Stimulated activated CD4-positive, alpha-beta T cell treated with anti-CD3 and anti-CD28 coated beads, TNF-alpha, amount 100 ng/mL, for 1 hour (primary cell): ENCODE measurements at places on chromosomes 12 and 14.

- DNase-seq, result no peak
Observed at GRCh38 chr14:43001731-43002130, 1395.1 kb downstream of the LRFN5 start.

DNA sequence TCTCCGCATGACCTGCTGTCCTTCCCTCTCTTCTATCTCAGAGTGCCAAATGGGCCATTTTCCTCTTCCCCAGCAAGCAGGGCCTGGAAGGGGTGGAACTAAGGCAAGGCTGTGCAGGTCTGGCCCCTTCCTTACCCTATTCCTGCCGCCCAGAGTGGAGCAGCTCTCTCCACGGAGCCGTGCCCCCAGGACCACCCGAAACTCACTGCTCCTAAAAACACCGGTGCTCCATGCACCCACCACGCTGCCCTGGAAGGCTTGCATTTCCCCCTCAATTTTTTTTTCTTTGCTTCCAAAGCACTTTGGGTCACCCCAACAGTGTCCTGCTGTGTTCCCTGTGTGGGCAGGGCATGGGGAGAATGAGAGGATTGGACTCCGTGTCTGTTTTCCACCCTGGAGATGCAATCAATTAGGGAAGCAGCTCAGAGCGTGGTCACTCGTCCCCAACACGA is 48.5 kb upstream of the MEG3 start:
- DNase-seq, result no peak

DNA sequence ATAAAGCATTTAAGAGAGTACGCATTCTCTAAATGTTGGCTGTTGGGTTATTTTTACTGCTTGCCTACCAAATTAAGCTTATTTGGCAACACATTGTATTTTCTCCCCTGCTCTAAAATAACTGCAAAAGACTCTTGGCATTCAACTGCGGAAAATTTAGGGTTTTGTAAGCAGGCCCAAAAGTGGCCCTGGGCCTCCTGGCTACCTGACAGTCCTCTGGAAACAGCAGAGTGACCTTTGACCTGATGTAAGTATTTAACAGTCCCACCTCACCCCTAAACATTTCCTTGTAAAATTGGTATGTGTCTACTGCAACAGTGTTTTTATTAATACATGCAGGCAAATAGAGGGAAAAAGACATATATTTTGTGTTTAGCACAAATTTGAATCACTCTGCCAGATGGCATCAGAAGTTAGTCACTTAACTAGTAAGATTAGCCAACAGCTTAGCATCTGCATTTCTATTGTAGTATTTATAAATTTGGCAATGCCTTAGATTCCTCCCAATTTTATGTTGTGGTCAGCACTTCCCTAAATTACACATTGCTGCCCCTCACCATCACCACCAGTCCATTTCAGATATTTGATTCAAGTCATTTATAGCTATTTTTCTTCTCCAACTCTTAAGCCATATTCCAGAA is 11.2 kb downstream of the LLPH start:
- DNase-seq, result no peak

- no peak for DNase-seq
Observed at GRCh38 chr12:47802312-47802711, 17.4 kb downstream of the HDAC7 start.

DNA sequence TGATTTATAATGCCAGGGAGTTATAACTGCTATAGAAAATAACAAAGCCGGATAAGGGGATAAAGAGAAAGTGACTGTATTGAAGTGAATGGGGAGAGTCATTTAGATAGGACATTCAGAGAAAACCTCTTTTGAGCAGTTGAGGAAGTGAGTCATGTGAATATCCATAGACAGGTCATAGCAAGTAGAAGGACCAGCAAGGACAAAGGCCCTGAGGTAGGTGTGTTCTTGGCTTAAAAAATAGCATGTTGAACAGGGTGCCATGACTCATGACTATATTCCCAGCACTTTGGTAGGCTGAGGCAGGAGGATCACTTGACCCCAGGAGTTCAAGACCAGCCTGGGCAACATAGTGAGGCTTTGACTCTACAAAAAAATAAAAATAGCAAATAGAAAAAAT is 51.5 kb upstream of the RAP1B start:
- DNase-seq, result no peak

DNA sequence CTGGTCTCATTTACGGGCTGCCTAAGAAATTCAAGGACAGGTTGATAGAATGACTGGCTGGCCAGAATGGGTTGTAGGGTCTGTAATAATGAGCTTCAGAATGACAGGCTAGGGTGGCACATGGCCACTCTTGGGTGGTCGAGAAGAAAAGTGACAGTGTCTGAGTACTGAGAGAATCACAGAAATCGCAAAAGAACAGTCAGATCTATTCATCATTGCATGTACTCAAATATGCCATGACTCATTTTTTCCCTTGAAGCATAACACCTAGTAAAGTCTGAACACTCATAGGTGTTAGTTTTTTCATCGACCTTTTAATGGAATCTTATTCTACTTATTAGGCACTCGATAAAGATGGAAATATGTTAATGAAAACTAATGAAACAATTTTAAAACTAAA is 37.8 kb upstream of the SEL1L start:
- DNase-seq, result no peak

DNA sequence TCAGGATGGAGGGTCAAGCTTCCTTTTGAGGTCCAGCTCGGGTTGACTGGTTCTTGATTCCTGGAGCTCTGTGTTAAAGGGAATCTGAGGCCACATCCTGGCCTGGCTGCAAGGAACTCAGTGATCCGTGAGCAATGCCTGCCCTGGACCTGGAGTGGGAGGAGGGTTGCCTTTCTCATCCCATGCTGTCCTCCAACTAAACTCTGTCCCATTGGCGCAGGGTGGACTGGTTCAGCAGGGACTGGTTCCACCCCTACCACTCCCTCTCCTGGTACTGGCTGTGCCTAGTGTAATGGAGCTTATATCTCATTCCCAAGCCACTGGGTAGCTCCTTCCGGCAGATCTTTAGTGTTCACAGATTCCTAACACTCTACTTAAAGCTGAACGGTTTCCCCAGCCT is 3.9 kb upstream of the CMKLR1 start:
- no peak for DNase-seq

DNA sequence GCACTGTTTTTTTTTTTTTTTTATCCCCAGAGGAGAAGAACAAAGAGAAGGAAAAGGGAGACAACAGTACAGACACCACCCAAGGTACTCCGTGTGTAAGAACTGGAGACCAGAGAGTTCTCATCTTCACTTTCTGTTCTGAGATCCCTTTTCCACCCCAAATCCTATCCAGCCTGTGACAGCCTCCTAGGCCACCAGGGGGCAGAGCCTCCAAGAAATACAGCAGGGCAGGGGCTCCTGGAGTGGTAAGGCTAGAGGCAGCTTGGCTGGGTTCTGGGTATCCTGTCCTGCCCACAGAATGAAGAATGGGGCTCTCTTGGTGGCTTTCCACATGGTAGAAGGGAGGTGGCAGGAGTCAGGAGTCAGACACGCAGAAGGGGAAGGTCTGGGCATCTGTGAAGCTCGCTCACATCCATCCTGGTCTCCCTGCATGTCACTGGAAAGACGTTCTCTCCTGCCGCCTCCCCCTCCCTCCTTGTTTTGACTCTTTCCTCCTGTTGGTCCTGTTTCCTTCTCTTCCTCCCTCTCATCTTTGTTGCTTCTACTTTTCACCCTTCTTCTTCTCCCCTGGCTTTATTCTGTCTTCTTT is 12.0 kb downstream of the CLSTN3 start:
- peak; percentile 18 for DNase-seq

DNA sequence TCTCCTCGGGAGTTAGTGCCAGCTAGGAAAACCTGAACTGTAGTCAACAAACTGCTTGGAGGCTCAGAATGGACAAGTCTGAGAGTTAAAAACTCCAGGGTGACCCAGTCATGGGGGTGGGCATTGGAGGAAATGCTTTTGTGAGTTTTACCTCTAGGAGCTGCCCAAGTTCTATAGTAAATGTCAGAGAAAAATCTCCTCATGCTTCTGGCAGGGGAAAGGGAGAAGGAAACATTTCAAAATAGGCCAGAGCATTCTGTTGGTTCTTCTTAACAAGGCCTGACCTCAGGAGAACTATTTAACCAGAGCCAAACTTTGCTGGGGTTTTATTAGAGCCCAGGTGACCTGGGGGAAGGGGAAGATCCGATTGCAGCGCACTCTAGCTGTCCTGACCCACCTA is 12.3 kb downstream of the NINJ2 start:
- no peak for DNase-seq

GRCh38 chr12:107530701-107531100 is 154.9 kb upstream of the PWP1 start:
- DNase-seq, result no peak

DNA sequence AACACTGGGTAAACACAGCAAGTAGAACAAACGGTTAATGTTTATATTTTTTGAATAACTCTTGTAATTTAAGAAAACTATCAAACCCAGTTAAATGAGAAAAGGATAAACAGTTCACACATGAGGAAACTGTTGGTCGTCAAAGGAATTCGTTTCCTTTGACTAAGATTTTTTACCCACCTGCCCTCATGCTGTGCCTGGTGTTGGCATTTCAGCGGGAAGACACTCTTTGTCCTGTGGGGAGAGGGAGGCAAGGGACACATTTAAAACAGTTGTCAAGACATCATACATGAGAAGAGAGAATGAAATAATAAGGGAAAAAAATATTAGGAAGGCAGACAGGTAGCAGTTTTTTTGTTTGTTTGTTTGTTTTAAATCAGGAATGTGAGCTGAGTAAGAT is 70.5 kb downstream of the BHLHE41 start:
- no peak for DNase-seq

- DNase-seq, result peak; percentile 55
Observed at GRCh38 chr12:46209914-46210872, 58.6 kb downstream of the SLC38A1 start.

DNA sequence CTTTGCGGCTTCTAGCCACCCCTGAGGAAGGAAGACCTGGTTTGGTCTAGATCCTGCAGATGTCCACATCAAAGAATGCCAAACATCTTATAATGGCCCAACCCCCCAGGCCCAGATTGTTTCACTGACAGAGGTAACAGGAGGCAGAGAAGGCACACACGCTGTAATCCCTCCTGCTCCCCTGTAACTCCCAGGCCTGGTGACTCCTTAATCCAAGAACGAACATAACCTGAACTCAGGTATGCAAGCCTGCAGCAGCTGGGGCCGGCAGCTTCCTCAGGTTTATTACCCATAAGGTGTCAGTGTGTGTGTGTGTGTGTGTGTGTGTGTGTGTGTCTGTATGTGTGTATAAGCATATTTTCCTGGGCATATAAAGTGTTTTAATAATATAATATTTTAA is 52.7 kb downstream of the ERH start:
- DNase-seq, result no peak
